ENCODE measurements at places on chromosomes 3 and 15.
A peak's percentile ranks its signal among the peaks of the same experiment; 100 is the strongest.

- no peak for DNase-seq
Measured at GRCh38 chr15:66651913-66652642, 50.0 kb upstream of the SMAD6 start.

DNA sequence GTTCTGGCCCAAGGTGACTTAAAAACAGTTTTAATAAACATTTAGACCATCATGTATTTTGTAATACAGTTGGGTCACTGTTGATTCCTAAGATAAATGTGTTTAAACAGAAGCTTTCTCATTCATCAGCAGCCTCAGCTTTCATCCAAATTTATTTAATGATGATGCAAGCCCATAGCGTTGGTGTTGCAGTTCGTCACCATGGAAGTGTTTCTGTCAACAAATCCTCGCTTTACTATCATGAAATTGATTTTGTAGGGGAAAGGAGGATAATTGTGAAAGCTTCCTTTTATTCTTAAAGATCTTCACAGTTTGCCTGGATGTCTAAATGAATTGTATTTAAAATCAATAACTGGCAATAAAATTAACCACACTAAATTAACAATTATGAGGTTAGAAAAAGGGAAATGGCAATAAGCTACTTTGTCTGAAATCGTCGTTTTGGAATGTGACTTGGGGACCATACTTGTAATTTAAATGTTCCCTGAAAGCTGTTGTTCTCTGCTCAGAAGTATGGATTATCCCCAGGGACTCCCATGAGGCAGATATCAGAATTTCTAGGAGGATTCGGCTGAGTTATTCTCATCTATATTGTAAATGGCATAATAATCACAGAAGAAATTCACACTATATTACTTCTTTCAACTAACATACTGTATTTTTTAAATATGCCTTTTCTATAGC lies 29.0 kb downstream of the CMSS1 start:
- DNase-seq, result no peak

DNA sequence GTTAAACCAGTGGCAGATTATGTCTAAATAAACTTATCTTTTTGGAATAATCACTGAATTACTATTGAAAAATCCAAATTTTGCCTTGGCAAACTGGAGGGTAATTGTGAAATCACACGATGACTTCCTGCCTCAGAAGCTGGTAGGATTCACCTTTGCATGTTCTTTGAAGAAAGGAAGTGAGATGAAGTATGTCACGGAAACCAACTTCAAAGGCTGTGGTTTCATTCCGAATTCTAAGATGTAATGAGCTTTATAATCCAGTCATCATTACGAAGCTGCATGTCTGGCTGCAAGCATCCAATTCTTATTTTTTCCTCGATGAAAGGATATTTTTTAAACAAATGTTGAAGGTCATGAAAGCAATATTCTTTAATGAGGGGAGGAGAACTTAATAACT lies 15.0 kb upstream of the ZBED2 start:
- DNase-seq, result no peak

DNA sequence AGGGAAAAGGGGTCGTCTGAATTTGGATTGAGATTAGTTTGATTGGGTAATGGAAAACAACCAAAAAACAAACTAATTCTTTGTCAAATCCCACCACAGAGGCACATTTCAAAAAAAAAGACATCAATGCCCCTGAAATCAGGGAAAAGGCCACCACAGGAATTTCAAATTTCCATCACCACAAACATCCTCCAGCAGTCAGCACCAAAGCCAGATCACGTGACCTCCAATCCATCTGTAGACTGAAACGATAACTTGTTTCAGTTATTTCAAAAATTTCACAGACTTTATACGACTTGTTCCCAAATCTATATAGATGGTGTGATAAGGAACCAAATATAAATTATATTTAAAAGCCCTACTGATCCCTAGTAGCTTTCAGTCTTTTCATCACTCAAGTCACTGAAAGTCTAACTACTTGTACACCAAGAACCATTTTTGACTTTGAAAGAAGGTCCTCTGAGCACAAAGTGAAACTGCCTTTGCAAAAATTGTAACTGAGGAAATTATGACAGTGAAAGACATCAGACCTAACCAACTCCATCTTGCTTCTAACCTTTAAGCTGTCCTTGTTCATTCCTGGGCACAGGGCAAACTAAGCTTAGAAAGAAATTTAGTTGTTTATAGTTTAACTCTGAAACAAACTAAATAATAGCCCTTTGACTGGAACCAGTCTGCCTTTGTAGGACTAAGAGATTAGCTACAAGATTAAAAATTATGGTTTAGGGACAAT lies 48.1 kb upstream of the PLCL2 start:
- no peak for DNase-seq

- DNase-seq, result no peak
Measured at GRCh38 chr3:143294188-143294587, 174.6 kb downstream of the CHST2 start.

GRCh38 chr15:85620690-85621049 lies 174.1 kb downstream of the KLHL25 start:
- no peak for DNase-seq

DNA sequence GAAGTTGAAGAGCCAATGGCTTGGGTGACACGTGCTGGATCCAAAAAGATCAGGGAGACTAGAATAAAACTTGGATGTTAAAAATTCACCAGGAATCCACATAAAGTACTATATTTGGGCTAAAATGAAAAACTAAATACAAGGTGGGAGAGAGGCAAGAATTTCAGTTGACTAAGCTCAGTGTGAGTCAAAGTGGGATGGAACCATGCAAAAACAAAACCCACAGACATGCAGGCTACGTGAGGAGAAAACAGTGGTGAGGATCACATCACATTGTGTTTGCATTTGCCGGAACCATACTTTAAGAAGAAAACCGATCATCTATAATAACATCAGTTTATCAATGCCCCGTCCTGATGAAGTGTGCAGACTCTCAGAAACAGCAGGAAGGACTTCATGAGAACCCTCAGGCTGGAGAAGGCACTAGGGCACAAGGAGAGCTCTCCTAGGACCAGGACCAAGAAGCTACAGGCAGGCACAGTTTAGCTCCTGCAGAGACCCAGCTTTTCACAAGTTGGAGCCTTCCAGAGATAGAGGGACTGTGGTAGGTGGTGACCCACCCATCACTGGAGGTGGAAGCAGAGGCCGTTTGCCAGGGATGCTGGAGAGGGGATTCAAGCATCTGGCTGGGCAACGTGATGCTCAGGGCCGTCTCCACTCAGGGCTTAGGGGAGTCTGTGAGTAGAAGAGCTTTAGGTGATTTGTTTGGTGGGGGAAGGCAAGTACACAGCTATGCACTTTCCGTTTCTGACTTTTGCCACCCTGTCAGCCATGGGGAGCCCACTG lies 29.0 kb upstream of the NR2E3 start:
- DNase-seq, result no peak

- DNase-seq, result no peak
Measured at GRCh38 chr15:75830910-75831805, 12.1 kb upstream of the UBE2Q2 start.

DNA sequence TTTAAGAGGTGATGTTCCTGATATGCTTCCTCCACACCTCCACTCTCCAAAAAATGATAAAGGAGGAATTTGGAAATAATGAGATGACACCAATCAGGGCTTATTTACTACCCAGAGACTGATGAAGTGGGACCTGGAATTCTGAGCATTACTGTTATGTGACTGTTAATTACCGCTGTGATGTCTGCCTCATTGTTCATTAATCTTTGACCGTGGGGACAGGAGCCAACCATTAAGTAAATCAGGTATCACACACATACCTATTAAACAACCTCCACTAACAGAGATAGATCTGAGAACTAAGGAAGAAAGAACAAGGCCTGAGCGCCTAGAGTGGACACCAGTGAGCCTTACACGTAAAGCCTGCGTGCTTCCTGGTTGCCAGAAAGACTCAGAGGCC lies 37.7 kb downstream of the ABHD5 start:
- no peak for DNase-seq

GRCh38 chr15:39304931-39305728 lies 275.7 kb upstream of the THBS1 start:
- DNase-seq, result no peak

GRCh38 chr15:77797270-77797669 lies 164.6 kb upstream of the LINGO1 start:
- no peak for DNase-seq

GRCh38 chr3:47540281-47540680 lies 26.8 kb upstream of the ELP6 start:
- DNase-seq, result no peak

DNA sequence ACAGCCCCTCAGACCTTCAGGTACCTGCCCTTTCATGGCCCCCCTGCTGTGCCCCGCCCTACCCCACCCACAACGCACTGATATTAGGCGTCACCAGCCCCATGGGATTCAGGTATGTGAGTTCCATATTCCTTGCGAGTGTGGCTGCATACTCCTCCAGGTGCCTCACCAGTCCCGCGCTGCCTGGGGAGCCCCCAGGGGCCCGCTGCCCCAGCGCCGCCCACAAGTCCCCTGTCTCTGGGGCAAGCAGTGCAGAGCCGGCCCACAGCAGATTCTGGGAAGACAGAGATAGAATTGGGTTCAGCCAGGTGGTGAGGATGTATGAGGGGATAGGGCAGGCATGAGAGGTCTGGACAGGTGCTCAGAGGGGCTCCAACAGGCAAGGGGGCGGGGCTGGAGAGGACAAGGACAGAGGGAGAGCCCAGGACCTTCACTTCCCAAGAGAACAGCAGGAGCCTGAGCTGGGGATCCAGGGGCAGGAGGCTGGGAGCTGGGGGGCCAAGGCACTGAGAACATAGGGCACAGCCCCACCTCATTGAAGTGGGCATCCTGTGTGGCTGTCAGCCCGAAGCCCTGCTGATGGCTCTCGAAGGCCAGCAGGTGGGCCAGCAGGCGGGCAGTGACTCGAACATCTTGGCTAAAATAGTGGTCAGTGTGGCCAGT lies 13.1 kb upstream of the SLC26A6 start:
- DNase-seq, result no peak

DNA sequence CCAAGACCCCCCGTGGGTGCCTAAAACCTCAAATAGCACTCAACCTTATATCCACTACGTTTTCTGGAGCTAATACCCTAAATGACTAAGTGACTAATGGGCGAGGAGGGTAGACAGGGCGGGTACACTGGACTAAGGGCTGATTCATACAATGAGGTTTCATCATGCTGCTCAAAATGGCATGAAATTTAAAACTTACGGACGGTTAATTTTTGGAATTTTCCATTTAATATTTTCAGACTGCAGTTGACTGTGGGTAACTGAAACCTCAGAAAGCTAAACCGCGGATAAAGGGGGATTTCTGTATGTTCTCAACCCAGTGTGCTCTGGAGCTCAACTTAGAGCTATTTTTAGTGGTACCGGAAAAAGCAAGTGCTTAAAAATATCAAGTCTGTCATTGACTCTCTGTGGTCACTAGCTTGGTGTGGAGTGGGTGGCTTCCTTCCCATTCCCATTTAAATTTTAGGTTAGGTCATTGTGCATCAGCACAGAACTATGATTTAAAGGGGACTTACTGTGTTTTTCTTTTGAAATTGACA lies 72.9 kb downstream of the LRRC28 start:
- DNase-seq, result peak; percentile 36
